ENCODE measurements at places on chromosomes 1 and 21.

DNA sequence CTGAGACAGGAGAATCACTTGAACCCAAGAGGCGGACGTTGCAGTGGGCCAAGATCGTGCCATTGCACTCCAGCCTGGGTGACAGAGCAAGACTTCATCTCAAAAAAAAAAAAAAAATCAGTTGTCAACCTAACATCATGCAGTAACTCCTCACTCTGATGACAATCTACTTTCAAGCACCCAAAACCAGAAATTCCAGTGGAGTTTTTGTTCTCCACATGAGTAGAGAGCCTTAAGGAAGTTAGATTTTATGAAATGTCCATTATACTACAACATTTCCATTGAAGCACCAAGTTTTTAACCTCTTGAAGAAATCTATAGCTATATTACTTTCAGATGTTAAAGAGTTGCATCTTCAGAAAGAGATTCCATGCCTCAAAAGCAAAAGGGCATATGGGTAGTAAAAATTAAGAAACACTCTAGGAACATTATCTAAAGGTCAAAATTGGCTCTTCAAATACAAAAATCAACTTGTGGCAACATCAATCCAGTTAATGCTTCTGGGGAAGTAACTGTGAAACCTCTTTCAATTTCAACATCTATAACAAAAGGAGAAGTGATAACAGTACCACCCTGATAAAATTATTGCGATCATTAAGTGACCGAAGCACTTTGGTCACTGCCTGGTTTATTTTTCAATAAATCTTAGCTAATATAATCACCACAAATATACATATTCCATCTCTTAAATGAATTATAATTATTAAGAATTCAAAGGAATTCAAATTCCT lies 7.7 kb downstream of the LPGAT1 start:
- DNase-seq, result no peak

DNA sequence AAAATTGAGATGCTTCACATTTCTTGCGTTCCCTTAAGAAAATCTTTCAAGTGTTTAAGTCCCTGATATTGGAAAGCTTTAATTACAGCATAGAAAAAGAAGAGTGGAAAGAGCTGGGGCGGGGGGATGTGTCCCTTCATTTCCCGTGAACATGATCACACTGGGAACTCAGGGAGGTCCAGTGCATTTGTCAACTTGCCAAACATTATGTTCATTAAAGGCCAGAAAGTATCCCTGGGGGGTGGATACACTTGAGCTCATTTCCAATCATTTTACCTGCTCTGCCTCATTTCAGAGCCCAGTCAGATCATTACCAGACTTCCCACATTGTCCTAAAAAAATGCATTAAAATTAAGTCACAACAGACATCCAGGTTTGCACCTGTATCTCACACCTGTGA lies 123.6 kb upstream of the KCNJ15 start:
- no peak for DNase-seq

DNA sequence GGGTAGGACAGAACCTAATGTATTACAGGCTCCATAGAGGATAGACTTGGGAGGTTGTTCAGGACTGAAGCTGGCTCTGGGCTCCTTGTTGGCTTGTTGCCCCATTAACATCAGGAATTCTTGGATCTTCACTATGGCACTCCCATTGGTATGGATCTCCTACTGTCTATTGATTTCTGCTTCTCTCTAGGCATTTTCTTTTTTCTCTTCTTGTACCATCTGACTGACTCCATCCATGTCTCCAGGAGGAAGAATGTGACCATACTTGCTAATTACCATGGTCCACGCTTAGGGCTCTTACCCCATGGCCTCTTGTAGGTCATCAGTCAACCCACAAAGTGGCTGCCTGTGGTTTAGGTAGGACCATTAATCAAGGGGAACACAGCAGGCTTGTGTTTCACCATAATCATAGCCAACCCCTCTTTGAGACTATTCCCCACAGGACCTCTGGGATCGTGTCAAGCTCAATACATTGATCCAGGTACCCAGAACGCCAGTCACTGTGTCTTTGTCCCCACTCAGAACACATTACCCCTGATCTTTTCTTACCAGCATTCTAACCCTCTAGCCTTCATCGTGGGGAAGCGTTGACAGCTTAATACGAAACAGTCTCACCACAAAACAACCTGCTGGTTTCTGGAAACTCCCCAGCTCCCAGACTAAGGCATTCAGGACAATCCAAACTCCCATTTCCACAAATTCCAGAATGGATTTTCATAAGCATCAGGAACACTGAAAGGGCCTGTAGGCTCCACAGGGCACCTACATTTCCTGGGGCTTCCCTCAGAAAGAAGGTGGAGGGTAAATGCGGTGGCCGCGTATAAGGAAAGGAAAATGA lies 97.1 kb downstream of the ETS2 start:
- no peak for DNase-seq

DNA sequence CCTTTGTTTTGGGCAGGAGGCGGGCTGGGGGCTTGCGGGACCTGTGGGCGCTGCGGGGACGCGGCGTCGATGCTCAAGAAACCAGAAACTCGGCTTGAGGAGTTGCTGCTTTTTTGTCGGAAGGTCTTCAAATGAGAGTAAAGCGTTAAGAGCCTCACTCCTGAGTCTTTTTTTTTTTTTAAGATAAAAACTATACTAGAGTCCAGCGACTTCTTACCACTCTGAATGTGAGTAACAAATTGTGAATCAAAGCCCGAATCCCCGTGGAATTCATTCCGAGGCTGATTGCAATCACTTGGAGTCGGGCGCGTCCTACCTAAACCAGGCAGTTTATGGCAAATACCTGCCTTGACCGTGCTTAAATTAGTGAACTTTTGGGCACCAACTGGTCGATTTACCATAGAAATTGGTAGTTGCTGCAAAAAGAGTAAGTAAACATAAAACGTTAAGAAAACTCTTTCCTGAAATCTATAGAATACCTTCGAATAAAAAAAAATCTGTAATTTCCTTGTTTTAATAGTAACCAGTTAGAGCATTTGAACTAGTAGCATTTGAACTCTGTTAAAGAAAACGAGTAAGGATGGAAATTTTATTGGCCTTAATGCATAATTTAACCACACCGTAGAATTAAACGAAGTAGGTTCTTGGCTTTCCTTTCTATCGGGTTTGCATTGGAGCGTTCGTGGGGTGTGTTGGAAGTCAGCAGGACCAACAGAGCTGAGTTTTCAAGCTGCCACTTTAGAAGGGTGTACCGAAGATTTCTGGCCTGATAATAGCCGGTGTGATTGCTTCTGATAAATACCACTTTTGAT lies 769 bp downstream of the GPSM2 start:
- no peak for DNase-seq

DNA sequence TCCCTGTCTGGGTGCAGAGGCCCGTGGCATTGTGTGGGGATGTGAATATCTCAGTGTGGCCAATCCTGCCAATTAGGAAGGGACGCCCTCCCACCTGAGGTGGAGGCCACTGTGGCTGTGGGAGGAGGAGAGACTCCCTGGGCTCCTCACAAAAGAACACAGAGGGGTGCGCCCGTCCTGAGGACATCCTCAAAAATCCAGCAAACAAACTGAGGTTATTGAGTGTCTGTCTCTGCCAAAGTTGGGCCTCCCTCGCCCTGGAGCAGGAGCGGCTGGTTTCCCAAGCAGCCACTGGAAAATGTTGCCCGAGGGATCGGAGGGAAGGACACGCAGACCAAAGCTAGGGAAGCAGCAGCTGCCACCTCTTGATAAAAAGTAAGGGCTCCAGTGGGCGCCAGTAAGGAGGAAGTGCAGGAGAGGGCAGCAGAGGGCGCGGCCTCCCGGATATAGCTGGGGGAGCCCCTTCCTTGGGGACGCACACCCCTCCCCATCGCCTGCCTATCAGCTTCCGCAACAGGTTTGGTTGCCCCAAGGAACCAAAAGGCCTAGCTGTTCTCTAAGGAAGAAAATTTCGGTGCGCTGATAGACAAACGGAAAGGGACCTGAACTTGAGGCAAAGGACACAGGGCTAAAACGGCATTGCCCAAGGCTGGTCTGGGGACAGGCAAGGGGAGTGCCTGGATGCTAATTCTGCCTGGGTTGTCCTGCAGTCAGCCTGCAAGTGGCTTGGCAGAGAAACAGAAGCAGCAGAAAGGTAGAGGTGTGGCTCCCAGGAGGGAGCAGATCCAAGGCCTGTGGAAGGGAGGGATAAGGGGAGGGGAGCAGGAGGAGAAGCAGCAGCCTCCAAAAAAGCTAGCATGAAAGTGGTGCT lies 1.7 kb upstream of the GRIK3 start:
- DNase-seq, result no peak

GRCh38 chr1:22208973-22209378 lies 66.1 kb upstream of the WNT4 start:
- DNase-seq, result no peak

DNA sequence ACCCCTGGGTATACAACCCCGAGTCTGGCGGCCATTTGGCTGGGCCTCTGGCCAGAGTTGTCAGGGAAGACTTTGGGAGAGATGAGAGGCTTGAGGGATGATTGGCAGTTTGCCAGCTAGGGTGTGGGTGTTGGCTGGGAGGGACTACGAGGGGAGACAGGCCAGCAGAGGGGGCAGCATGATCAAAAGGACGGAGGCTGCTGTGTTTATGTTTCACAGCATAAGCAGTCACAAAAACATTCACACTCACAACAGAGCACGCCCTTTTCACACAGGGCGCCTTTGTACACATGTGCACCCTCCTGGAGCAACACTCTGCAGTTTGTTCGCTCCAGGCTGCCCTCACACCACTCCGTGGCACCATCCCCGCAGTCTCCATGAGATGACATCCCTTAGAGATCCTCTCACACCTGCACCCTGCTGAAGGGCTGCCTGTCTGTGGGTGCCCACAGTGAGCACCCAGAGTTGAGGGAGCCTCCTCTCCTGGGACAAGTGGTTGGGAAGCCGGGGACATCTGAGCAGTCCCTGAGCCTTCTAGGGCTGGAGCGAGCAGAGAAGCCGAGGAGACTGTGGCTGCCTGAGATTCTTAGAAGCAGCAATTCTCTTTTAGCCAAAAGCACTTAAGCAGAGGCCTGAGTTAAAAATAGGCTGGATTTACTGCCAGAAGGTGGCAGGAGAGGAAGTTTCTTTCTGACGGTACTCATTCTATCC lies 15.4 kb downstream of the EFNA3 start:
- DNase-seq, result no peak

GRCh38 chr1:221015159-221015790 lies 136.0 kb downstream of the HLX start:
- DNase-seq, result no peak

- DNase-seq, result no peak
These were observed 101.7 kb upstream of the CASZ1 start for GRCh38 chr1:10897981-10898728.

DNA sequence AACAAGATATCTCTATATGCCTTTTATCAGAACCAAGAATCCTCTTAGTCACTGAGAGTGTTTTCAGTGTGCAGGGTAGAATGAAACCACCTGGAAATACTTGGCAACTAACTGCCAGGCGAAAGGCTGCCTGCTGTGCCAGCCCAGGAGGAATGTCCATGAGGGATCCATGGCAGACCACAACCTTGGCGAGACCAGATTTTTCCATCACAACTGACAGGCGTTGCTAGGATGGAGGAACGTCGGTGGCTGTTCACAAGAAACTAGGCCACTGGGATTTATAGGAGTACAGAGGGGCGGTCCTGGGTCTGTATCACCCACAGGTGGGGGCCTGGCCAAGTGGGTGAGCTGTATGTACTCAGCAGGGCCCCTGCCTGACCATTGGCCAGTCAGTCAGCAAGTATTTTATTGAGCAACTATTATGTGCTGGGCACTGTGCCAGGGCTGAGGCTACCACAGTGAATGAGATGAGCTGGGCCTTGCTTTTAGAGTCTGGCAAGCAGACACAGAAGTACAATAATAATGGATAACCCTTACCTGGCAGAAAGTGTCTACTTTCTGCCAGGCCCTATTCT lies 199.4 kb downstream of the FOXD2 start:
- DNase-seq, result no peak

GRCh38 chr1:51324251-51325010 lies 5.9 kb downstream of the TTC39A start:
- DNase-seq, result no peak

GRCh38 chr1:173056365-173056764 lies 5.6 kb upstream of the TNFSF18 start:
- DNase-seq, result no peak

DNA sequence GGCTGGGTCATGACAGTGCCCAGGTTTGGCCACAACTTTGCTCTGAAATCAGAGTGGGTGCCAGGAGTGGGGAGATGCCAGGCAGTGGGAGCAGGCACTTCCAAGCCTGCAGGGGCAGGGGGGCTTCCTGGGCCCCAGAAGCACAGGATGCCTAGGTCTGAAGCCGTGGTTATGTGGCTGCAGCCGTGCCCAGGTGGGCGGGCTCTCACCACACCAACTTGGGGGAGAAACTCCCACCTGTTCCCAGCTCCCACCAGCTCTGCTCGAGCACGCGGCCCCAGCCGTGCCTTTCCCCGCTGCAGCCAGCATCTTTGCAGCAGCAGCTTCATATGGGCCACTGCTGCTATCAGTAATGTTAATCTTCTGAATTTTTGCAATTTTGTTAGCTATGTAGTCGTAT lies 331.4 kb downstream of the USP25 start:
- no peak for DNase-seq

DNA sequence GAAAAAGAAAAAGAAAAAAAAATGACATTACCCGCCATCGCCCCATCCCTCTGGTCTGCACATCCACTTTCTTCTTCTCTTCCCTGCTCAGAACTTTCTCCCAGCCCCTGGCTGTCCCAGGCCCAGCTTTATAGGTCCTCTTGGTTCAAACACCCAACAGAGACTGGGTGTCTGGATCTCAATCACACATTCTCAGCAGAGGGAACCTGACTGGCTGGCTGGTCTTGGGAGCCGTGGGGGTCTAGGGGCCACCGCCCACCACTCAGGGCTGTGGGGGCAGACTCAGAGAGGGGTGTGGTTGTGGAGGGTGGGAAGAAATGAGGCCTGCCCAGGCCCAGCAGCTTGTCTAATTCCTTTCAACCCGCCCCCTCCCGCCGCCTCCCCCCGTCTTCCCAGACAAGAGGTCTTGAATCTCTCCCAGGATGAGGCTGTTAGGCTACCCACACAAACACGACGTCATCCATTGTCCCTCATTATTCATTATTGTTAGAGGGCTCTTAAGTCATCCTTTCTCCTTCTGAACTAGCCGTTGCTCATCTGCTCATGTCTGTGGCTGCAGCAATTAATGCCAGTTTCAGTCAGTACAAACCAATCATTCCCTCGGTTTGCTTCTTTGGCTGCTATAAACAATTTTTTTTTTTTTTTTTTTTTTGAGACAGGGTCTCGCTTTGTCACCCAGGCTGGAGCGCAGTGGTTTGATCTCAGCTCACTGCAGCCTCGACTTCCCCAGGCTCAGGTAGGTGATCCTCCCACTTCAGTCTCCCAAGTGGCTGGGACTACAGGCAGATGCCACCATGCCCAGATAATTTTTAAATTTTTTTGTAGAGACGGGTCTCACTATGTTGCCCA lies 40.6 kb upstream of the CLIC4 start:
- DNase-seq, result no peak

GRCh38 chr1:109802136-109802900 lies 38.6 kb upstream of the EPS8L3 start:
- DNase-seq, result no peak
